PC-3 (cell line): ENCODE measurements at places on chromosomes 4 and X.
A peak's percentile ranks its signal among the peaks of the same experiment; 100 is the strongest.

GRCh38 chr4:184355111-184355604 is 119.2 kb downstream of the IRF2 start:
- H3K4me3 ChIP-seq: no peak overlapping the region
- H3K4me1 ChIP-seq: peaks cover 21% of the 10 kb centered on the region
- H3K27ac ChIP-seq: no peak overlapping the region
- no peaks in the 10 kb centered on the region for H3K36me3 ChIP-seq
- peak; percentile 89 for DNase-seq

DNA sequence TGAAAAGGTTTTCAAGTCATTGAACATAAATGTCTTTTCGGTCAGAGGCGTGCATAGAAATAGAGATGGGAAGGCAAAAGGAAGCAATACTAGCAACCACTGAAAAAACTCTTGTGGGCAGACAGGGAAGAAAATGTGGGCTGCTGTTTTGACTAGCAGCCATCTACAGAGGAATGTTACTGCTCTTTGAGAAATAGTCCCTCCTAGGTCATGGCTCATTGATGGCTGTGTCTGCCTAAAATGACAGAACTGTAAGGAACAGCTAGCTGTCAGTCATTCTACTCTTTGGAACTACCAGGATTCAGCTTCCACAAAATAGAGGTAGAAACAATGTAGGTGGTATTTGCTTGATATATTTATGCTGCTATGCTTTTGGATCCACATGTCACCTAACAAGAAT is 26.9 kb upstream of the TMPRSS11B start:
- no peak overlapping the region for H3K27ac ChIP-seq
- DNase-seq: no peak
- H3K36me3 ChIP-seq: no peaks in the 10 kb centered on the region

- no peak overlapping the region for H3K4me3 ChIP-seq
- peak; percentile 7 for DNase-seq
- H3K4me1 ChIP-seq: no peaks in the 10 kb centered on the region
- H3K27ac ChIP-seq: no peak overlapping the region
Measured at GRCh38 chrX:50680990-50681389, 133.0 kb downstream of the SHROOM4 start.

GRCh38 chr4:53005808-53006207 is 143.7 kb downstream of the RASL11B start:
- H3K27me3 ChIP-seq: no peaks in the 10 kb centered on the region
- no peak for DNase-seq
- H3K4me3 ChIP-seq: no peak overlapping the region
- H3K36me3 ChIP-seq: no peaks in the 10 kb centered on the region
- no peaks in the 10 kb centered on the region; the same call in 1 of the 2 replicates for H3K4me1 ChIP-seq
- H3K27ac ChIP-seq: no peak overlapping the region
